PC-9 (cell line): ENCODE measurements at places on chromosomes 16 and 17. TPM values are rescaled to one million over a fixed set of nuclear protein-coding genes. Genes with fewer than 3 reads are reported as not detected.

- DNase-seq: no peak
These were observed 349.1 kb upstream of the EEF2KMT start for GRCh38 chr16:5446623-5447240.

- DNase-seq: peak; percentile 90
These were observed 24.7 kb upstream of the KRT20 start for GRCh38 chr17:40909755-40910154.

DNA sequence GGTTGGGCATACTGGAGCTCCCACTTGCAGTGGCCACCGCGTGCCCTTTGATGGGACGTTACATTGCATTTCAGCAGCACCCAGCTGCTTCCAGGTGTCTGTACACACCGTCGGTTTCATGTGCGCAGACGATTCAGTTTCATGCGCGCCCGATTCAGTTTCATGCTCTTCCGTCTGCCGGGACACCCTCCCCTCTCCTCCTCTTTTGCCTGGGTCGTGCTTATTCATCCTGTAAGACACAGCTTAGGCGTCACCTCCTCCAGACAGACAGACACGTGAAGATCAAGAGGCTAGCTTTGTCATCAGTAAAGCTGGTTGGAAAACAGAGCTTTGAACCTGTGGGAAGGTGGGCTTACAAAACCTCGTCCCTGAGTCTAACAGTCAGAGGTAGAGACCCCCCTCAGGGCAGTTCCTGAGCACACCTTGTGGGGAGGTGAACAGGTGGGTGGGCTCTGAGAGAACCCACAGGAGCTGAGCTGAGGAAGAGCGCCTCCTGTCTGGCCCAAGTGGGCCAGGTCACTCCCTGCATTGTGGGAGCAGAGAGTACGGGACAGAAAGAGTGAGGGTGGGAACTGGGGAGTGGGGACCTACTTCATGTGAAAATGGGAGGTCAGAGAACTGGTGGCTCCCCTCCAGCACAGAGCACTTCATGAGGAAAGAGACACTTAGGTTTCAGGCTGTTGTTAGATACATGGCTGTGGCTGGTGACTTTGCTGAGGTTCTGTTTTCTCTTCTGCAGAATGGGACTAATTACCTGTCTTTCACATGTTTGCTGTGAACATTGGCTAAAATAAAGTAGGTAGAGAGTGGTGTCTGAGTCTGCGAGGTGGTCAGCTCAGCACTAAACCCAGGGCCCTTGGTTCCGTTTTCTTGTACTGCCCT, 122.1 kb downstream of the SNX29 start:
- no peak for DNase-seq

SULT1A2 gene
- total RNA-seq: 21.8 and 23.0 TPM in 2 replicates

TMEM235 gene
- not detected in 2 replicates for total RNA-seq

CES1 gene
- total RNA-seq: 107 and 141 TPM in 2 replicates
